ENCODE measurements at places on chromosomes 1 and 21. TPM values are rescaled to one million over a fixed set of nuclear protein-coding genes. Genes with fewer than 3 reads are reported as not detected.

- DNase-seq, result no peak
- H3K27me3 ChIP-seq, result no peaks in the 10 kb centered on the region
- H3K36me3 ChIP-seq, result peaks cover 4% of the 10 kb centered on the region
These were observed 3.1 kb upstream of the ELF3 start for GRCh38 chr1:202007304-202007703.

- H3K4me3 ChIP-seq, result no peak overlapping the region
- H3K36me3 ChIP-seq, result no peaks in the 10 kb centered on the region
- DNase-seq, result no peak
- peaks cover 5% of the 10 kb centered on the region for H3K4me1 ChIP-seq
- no peak overlapping the region for H3K27ac ChIP-seq
These were observed 344.8 kb downstream of the SIPA1L2 start for GRCh38 chr1:232285138-232285537.

- no peak overlapping the region for H3K4me3 ChIP-seq
- no peaks in the 10 kb centered on the region for H3K4me1 ChIP-seq
- no peak for DNase-seq
- H3K36me3 ChIP-seq, result peaks cover 4% of the 10 kb centered on the region
- peaks cover 40% of the 10 kb centered on the region for H3K27me3 ChIP-seq
These were observed 55.8 kb downstream of the LGR6 start for GRCh38 chr1:202249436-202249835.

The TLCD4 gene
- 0.23 TPM for total RNA-seq
